HT1080 (cell line): ENCODE measurements at places on chromosomes 12 and 14. TPM values are rescaled to one million over a fixed set of nuclear protein-coding genes. Genes with fewer than 3 reads are reported as not detected.

BATF gene
- total RNA-seq, result not detected in 2 replicates

TRIAP1 gene
- 44.0 and 48.3 TPM in 2 replicates for total RNA-seq

KCNC2 gene
- total RNA-seq, result not detected in 2 replicates

CDKN3 gene
- total RNA-seq, result 122 and 146 TPM in 2 replicates

RNF10 gene
- 35.1 and 43.3 TPM in 2 replicates for total RNA-seq

SIX6 gene
- total RNA-seq, result not detected in 2 replicates

RERGL gene
- total RNA-seq, result not detected in 2 replicates

DEPDC4 gene
- total RNA-seq, result 2.1 and 2.4 TPM in 2 replicates

AMHR2 gene
- total RNA-seq, result 0.27 TPM in 1 of 2 replicates, not detected in the other

EPYC gene
- total RNA-seq, result not detected in 2 replicates

GRCh38 chr12:56628671-56629458, 1.3 kb downstream of the BAZ2A start:
- peak; percentile 69 for DNase-seq

DNA sequence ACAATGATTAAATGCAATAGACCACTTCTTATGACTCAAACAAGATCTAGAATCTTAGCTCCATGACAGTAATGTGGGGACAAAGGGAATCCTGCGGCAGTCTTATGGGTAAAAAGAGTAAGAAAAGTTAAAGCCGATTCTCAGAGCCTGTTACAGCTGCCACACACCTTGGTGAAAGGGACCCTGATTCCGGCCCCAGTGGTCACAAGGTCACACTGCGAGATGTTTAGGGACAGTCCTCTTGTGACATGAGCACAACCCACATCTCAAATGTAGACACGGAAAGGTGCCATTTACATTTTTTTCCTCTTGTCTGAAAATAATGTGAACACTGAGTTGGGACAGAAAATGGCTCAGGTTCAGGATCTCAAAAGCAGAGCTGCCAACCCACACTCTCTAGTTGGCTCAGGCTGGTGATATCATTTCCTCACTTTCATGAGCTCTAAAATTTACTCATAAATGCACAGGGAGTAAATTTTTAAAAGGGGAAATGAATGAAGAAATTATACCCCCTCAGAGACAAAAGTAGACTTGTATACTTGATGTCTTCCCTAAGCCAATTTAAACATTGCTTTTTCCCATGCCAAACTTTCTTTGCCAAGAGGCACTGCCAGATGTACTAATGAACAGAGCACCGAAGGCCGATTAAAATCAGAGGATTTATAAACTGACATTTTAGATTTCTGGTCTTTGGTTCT, 113.1 kb upstream of the OVCH1 start:
- DNase-seq, result no peak

GRCh38 chr12:34601689-34602088, 579.4 kb downstream of the ALG10 start:
- DNase-seq, result no peak

DNA sequence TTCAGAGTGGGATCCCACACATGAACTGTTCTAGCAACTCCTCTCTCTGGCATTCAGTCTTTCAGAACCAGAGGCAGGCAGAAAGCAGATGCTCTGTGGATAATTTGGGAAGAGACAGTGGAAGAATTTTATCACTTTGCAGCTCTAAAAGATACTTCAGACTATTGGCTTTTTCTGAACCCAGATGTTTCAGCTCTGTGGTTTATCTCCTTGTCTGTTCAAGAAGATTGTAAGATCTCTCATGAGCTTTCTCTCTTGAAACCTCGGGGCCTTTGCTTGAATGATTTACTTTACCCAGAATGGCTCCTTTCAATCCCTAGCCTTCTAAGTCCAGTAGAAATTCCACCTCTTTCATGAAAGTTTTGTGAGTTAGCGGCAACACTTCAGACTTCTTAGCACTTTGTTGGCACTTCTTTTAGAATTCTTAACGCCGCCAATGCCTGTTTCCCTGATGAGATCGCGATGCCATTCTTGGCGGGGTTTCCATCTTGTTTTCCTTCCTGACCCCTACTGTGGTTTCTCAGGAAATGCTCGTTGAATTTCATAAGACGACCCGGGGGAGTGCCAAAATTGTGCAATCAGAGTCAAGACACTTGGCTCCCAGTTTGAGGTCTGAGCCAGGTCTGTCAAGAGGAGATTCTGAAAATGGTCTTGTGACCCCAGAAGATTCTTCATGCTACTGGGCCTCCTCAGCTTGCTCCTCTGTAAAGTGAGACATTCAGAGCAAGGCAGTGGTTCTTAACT, 107.0 kb upstream of the PRICKLE1 start:
- DNase-seq, result no peak

DNA sequence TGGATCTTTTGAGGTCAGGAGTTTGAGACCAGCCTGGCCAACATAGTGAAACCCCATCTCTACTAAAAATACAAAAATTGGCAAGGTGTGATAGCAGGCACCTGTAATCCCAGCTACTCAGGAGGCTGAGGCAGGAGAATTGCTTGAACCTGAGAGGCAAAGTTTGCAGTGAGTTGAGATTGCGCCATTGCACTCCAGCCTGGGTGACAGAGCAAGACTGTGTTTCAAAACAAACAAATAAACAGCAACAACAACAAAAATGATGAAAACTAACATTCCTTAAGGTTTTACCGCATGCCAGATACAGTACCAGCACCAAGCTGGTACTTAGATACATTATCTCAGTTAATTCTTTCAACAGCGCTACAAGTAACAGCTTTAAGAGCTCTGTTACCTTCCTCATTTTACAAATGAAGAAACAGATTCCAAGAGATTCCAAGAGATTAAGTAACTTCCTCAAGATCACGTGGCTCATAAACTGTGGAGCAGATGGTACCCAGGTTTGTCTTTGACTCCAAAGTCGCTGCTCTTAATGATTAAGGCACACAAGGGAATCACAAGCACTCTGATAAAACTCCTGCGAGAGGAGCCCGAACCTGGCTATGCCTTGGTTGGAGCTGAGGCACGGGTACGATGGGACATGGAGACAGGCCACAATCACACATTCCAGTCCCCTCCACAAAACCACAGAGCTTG, 17.7 kb upstream of the PLEK2 start:
- no peak for DNase-seq

GRCh38 chr12:123119808-123120207, 31.1 kb downstream of the PITPNM2 start:
- DNase-seq, result no peak

- DNase-seq, result no peak
Measured at GRCh38 chr14:99674064-99674650, 9.9 kb upstream of the CYP46A1 start.

DNA sequence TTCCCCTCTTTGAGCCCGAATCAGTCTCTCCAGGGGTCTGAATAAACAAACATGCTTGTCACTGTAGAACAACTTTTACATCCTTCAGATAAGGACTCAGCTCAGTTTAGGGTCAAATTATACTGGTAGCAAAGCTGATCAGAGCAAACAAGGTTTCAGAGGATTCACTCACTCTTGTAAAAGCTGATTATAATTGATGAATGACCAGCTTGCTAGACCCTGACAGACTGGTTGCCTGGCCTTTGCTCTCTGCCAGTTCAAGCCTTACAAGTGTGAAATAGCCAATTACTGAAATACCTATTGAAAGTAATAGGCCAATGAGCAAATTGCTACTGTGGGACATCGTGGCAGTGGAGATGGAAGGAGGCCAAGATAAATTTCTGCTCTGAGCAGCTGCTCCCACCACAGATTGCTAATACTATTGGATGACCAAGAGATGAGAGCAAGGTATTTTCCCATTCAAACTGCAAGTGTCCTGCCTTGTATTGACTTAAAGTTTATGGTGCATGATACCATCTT, 177.6 kb downstream of the PDZRN4 start:
- DNase-seq, result no peak

DNA sequence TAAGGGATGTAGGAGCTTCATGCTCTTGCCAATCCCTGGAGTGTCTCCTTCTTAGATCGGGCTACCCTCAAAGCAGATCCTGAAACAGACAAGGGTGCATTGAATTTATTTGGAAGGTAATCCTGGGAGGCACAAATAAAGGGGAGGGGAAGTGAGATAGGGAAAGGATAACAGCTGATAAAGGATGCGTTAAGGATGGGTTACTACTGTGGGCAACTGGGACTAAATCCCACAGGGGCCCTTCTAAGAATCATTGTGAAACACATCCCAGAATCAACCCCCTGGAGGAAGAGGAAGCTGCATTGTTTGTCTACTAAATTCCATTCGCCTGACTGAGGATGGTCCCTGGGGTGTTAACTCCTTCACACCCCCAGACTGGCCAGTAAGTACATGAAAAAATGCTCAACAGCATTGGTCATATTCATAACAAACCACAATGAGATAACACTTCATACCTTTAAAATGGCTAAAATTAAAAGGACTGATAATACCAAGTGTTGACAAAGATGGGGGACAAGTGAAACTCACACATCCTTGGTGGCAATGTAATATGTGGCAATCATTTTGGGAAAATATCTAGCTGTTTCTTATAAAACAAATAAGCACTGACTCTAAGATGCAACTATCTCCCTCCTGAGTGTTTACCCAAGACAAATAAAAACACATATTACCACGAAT, 37.0 kb upstream of the CMKLR1 start:
- DNase-seq, result peak; percentile 66
